Fibroblast of skin of scalp (primary cell): ENCODE measurements at places on chromosomes 2 and 18.

GRCh38 chr2:41038408-41038807 lies 586.5 kb upstream of the SLC8A1 start:
- peak; percentile 31 for DNase-seq

GRCh38 chr2:127546797-127547196 lies 11.3 kb downstream of the MYO7B start:
- DNase-seq, result no peak

DNA sequence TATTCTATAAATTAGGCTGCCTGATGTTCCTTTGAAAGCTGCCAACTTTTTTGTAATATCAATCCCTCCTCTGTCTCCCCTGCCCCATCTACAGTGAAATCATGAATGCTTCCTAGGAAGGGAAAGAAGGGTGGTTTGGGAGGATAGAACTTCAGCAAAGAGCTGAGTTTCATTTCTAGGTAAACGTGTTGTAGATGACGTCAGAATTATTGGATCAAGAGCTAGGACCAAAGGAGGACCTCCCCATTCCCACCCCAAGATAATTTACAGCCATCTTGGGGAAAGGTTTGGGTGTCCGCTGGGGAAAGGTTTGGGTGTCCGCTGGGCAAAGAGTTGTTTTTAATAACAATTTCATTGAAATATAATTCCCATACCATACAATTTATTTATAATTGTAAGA lies 11.2 kb upstream of the ANKRD53 start:
- DNase-seq, result no peak

DNA sequence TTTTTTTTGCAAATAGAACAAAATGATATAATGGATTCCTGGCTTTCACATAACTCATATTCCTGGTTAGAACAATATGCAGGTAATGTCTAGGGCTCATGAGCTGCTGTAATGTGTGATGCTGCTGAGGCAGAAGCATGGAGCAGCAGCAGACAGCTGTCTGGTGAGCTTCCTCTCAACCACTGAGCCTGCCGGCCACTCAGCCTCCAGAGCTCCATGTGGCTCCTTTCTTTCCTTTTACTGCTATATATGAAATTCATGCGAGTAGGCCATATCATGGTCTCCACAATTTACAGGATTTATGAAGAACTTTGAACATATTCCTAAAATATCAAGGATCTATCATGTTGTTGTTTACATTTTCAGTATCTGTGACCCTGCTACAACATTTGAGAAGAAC lies 120.9 kb downstream of the MEP1B start:
- no peak for DNase-seq

- no peak for DNase-seq
These were observed 80.7 kb downstream of the EML4 start for GRCh38 chr2:42249887-42250286.

- no peak for DNase-seq
These were observed 895.8 kb downstream of the TSN start for GRCh38 chr2:122651236-122651635.

GRCh38 chr2:37457401-37457901 lies 113.0 kb downstream of the QPCT start:
- peak; percentile 71 for DNase-seq

GRCh38 chr2:214034417-214034816 lies 376.4 kb upstream of the VWC2L start:
- DNase-seq, result no peak

DNA sequence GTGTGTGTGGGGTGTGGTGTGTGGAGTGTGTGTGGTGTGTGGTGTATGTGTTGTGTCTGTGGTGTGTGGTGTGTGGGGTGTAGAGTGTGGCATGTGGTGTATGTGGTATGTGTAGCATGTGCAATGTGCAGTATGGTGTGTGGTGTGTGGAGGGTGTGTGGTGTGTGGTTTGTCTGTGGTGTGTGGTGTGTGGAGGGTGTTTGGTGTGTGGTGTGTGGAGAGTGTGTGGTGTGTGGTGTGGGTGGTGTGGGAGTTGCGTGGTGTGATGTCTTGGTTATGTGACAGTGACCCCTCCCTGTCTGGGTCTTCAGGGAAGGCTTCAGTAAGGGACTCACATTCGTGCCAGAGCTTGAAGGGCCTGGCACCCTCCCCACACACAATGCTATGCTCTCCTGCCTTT lies 718.2 kb upstream of the SOX11 start:
- DNase-seq, result no peak

DNA sequence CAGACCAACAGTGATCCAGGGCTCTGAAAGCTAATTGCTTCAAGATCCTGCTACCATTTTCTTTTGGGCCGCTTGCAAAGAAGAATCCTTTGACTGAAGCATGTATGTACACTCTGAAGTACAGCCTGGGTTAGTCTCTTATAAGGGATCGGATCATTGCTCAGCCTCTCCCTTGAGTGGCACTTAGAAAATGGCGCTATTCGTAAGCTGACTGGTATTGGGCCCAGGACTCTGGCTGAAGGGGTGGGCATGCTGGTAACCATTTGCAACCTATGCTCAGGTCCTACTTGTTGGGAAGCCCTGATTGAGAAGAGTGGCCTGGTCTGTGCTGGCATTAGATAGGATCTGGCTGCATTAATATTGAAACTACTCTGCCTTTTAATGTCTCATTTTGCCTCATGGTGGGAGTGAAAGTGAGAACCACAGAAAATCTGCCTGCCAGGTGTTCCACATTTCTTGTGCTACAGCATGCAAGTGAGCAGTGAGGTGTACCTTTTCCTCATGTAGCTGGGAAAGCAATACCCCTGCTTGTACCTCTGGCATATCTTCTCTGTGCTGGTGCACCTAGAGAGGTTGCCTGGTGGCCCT lies 661 bp upstream of the MGAT5 start:
- DNase-seq, result no peak

DNA sequence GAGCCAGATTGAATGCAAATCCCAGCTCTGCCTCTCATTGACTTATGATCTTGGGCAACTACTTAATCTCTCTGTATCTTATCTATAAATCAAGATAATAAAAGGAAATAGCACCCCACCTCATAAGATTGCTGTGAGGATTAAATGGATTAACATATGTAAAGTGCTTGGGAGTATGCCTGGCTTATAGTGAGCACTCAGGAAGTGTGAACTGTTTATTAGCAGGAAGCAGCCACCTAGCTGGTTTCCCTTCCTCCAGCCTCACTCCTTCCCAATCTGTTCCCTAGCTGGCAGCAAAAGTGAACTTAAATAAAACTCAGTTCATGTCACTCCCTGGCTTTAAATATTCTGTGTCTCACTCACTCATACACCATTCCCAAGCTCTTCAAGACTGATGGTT lies 526.6 kb upstream of the PKDCC start:
- DNase-seq, result no peak

DNA sequence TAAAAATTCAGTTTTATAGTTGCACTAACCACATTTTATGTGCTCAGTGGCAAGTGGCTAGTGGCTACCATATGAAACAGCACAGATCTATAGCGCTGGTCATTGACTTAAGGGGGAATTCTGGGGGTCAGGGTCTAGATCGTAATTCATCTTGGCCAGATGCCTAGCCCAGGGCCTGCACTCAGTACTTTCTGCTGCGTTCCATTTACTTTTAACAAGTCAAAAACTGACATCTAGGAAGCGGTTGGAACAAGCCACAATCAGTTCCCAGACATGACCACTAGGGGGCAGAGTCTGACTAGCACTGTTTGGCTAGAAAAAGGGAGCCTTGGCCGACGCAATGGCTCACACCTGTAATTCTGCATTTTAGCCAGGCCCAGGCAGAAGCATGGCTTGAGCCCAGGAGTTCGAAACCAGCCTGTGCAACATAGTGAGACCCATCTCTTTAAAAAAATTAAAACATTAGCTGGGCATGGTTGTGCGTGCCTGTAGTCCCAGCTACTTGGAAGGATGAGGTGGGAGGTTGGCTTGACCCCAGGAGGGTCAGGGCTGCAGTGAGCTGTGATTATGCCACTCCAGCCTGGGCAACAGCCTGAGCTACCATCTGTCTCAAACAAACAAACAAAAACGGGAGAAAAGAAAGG lies 9.0 kb upstream of the TMBIM1 start:
- peak; percentile 76 for DNase-seq

DNA sequence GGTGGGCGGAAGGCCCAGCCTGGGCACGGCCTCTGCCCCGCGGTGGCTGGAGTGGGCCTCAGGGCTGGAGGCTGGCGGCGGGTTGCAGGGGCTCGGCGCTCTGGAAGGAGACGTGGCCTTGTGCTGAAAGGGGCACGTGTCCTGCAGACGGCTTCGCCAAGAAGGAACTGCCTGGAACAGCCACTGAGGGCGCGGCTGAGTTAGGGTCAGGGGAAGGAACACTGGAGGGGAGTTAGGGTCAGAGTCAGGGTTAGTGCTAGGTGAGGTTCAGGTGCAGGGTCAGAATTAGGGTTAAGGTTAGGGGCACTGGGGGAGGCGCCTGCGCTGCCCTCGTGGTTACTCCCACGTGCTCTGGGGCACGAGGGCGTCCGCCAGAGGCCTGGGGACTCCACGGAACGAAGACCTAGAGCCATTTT lies 933 bp upstream of the ADNP2 start:
- DNase-seq, result no peak

DNA sequence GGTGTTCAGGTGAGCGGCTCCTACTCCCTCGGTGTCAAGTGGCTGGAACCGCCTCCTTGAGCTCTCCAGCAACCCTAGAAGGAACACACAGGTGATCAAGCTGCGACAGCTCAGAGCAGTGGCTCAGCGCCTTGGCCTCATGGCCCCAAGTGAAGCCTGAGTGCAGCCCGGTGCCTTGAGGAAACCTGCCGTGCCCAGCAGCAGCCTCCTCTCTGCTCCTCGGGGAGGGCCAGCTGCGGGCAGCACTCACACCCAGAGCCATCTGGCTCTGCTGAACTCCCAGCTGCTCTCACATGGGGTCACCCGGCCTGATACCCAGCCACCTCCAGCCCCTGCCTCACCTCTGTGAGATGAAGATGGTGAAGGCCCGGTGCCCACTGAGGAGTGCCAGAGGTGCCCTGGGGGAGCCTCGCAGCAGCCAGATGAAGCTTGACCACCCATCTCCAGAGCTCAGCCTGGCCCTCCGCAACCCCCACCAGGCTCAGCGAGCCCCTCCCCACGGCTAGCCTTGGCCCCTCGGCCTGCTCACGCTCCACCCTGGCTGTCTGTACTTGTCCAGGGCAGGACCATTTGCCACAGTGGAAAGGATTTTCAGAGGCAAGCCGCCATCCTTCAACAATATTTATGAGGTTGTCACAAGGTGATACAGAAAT lies 70.6 kb upstream of the RAB6C start:
- no peak for DNase-seq

GRCh38 chr2:230924470-230925341 lies at the start of gene GPR55:
GPR55 (minus strand) TSS chr2:230925242; CDS start chr2:230910962, 14,280 bp downstream.
- no peak for DNase-seq

DNA sequence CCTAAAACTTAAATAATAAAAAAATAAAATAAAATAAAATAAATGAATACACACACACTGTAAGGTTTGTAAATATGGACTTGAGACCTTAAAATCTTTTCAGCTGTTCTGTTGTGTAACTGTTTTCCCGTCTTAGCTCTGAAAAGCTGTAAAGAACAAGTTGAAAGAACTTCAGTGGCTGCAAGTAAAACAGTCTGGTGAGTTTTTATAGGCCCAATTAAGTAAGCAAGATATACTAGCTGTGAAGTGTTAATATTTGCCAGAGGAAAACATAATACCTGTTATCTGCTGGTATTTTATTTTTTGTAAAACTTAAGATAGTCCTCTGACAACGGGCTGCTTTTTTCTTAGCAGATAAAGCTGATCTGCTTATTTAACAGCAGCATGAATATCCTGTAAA lies 176.9 kb upstream of the NRP2 start:
- DNase-seq, result no peak

GRCh38 chr18:48072428-48073204 lies 142.2 kb upstream of the SMAD2 start:
- no peak for DNase-seq

DNA sequence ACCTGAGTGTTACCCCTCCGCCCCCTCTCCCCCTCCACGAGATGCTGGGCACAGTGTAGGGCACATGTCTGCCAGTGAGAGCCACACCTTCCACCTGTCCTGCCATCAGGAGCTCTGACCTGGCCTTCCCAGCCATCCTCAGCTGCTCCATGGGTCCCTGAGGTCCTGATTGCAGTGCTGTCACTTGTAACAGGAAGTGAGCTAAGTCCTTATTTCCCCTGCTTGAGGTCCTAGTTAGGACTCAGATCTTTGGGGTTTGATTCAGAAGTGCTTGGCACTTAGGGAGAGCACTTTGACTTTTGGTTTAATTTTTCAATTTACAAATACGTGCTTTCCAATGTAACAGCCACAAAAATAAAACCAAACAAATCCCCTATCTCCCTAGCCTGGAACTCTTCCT lies 125.5 kb downstream of the WDSUB1 start:
- DNase-seq, result no peak

GRCh38 chr2:12273111-12273510 lies 443.6 kb upstream of the TRIB2 start:
- DNase-seq, result no peak

DNA sequence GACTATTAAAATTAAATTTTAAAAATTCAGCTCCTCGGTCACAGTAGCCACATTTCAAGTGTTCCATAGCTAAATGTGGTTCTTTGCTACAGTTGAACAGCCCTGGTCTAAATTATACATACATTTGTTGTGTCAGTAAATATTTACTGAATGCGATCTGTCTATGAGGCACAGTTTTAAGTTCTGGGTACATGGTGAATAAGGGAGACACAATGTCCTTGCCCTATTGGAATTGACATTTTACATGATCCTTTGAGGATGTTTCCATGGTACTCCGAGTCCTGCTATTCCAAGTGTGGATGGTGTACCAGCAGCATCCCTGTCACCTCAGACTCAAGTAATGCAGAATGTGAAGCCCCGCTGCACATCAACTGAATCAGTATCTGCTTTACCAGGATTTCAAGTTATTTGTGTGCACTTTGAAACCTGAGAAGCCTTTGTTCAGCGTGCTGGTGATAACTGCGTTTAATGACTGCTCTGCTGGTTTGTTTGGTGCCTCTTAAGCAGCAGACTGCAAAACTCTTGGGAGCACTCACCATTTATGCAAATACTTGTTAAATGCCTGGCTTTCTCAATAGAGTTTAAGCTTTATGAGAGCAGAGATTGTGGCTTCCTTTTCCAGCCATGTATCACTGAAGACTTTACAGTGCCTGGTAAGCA lies 1.5 kb downstream of the GALNT1 start:
- peak; percentile 15 for DNase-seq

DNA sequence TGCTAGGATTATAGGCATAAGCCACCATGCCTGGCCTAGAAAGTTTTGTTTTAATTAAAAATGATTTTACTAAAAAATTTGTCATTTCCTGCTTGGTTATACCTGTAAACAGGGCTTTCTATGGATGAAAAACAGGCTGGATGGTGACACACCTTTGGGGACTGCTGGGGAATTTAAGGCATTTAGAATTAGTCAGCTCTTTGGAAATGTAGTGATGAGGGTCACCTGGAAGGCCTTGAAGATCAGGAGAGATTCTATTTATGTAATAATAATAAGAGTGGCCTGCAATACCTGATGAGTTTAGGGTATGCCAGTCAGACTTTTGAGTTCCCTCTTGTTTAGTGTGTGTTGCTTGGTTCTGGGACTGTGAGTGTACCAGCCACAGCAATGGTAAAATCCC lies 51.1 kb downstream of the RALBP1 start:
- no peak for DNase-seq

- DNase-seq, result no peak
These were observed 222.2 kb upstream of the MEIS1 start for GRCh38 chr2:66212749-66213148.

- no peak for DNase-seq
These were observed 48.6 kb downstream of the SPATS2L start for GRCh38 chr2:200354833-200355751.
